ENCODE measurements at places on chromosomes 3 and 15. TPM values are rescaled to one million over a fixed set of nuclear protein-coding genes. Genes with fewer than 3 reads are reported as not detected.

DNA sequence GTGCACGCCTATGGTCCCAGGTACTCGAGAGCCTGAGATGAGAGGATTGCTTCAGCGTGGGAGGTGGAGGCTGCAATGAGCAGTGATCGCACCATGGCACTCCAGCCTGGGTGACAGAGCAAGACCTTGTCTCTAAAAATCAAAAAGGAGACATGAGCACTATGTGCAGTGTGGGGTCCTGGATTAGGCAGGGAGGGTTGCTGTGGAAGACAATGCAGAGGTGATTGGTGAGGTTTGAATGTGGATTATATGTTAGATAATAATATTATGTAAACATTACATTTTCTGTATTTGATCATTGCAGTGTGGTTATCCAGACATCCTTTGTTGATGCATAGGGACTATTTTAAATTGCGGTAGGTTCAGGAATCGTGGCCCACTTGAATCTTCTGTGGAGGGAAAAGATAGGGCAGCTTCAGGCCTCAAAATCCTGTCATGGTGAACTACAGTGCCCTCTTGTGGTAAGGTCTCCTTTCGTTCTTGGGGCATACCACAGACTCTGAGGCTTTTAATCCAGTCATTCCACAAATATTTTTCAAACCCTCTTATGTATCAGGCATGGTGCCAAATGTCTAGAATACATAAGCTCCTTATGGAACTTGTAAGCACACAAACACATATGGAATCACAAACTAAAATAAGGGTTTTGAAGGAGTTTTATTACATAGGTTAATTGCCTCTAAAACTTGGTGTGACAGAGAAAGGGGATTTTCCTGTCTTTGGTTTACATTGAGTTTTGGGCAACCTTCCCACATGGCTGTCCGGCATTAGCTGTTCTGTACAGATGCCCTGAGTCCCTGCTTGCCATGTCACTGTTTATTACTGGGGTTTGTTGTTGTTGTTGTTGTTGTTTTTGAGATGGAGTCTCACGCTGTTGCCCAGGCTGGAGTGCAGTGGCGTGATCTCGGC is 37.7 kb downstream of the GPD1L start:
- DNase-seq: no peak

GRCh38 chr3:158100681-158101080 is 5.5 kb downstream of the SHOX2 start:
- DNase-seq: no peak

- DNase-seq: peak; percentile 53
Measured at GRCh38 chr3:53238051-53238850, 17.6 kb downstream of the TKT start.

DNA sequence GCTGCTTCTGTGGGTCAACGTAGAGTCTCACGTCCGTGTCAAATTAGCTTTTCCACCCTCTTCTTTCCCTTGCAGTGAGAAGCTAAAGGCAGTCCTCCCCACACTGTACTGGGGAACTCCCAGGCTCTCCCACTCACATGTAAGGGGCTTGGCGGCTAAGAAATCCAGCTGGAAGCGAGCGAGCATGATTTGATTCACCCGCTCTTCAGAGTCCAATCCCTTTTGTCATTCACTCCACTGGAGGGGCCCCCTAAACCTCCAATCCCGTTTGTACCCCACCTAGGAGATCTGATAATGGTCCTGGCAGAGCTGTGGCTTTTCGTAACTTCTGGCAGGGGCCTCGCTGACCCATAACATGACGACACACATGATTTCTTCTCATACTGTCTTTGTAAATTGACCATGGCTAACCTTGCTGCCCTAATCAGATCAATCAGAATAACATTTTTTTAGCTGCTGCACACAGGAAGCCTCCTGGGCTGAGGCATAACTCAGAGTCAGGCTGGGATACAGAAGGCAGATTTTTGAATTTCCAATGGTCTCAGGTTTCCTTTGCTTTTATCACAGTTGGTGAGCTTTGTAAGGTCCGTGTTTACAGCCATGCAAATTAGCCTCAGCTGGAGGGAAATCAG is 235.2 kb downstream of the GREM1 start:
- no peak for DNase-seq

DCLK3 gene
- not detected for total RNA-seq

CLSTN2 gene
- not detected for total RNA-seq

DNA sequence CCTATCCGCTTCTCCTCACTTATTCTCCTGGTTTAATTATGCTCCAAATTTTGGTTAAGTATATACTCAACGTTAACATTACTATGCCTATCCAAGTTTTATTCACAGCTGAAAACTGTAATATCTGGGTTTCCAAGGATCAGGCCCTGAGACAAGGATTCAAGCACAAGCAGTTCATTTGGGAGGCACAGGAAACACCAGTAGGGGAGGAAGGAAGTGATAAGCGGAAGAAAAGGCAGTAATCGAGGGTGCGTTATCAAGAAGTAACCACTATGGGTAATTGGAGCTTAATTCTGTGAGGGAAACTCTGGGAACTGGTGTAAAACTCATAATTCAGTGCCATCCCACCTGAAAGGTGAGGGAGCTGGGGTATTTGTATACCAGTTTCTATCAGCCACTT is 120.3 kb downstream of the KCNAB1 start:
- no peak for DNase-seq

- DNase-seq: no peak
Measured at GRCh38 chr15:71115567-71116351, 488 bp downstream of the THSD4 start.

GRCh38 chr3:14430706-14431451 is 28.5 kb downstream of the SLC6A6 start:
- no peak for DNase-seq
